ENCODE measurements at places on chromosomes 1 and 21. TPM values are rescaled to one million over a fixed set of nuclear protein-coding genes. Genes with fewer than 3 reads are reported as not detected.

GRCh38 chr1:184082541-184083415, 31.2 kb downstream of the TSEN15 start:
- H3K36me3 ChIP-seq: no peaks in the 10 kb centered on the region
- DNase-seq: no peak
- H3K27ac ChIP-seq: no peak overlapping the region
- no peak overlapping the region for H3K4me3 ChIP-seq
- H3K4me1 ChIP-seq: no peaks in the 10 kb centered on the region

- no peaks in the 10 kb centered on the region for H3K27me3 ChIP-seq
- H3K4me1 ChIP-seq: no peaks in the 10 kb centered on the region
- H3K4me3 ChIP-seq: peak overlapping the region; percentile 16
- no peaks in the 10 kb centered on the region for H3K36me3 ChIP-seq
These were observed 395.5 kb downstream of the USP25 start for GRCh38 chr21:16125274-16125673.

DNA sequence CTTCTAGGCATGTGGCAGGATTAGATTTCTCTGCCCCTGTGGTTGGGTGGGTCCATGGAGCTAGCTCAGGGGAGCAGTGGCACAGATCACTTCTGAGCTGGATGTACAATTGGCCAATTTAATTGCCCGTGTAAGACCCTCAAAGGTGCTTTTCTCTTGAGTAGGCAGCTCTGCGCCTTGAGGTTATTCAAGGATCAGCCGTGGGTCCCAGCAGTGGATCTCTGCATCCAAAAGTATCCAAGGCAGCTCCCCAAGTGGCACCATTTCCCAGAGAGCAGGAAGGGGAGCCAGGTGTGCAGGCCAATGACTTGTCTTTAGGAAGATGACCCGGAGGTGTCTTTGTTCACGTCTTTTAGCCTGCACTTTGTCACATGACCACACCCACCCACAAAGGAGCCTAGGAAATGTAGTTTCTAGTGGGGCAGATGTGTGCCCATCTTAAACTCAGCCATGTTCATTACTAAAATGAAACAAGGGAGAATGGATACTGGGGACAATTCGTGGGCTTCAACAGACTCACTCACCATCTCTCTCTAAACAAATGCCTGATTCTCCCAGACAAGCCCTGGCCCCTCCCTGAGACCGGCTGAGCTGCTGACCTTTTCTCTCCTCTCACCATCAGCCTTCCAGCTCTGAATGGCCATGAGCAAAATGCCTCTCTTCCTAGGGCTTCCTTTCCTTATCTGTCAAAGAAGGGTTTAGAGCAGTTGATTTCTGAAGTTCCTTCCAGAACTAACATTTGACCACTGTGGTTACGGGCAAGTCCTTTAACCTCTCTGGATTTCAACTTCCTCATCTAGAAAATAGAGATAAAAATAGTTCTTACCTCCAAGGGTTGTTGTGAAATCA, 41.4 kb upstream of the TENT5C start:
- DNase-seq: no peak
- H3K4me3 ChIP-seq: no peak overlapping the region
- H3K27ac ChIP-seq: no peak overlapping the region
- H3K27me3 ChIP-seq: no peaks in the 10 kb centered on the region
- H3K36me3 ChIP-seq: no peaks in the 10 kb centered on the region

- H3K27ac ChIP-seq: no peak overlapping the region
- H3K27me3 ChIP-seq: no peaks in the 10 kb centered on the region
- H3K36me3 ChIP-seq: no peaks in the 10 kb centered on the region
- no peak for DNase-seq
- no peak overlapping the region for H3K4me3 ChIP-seq
These were observed 116.5 kb downstream of the C1orf21 start for GRCh38 chr1:184503221-184503749.

DNA sequence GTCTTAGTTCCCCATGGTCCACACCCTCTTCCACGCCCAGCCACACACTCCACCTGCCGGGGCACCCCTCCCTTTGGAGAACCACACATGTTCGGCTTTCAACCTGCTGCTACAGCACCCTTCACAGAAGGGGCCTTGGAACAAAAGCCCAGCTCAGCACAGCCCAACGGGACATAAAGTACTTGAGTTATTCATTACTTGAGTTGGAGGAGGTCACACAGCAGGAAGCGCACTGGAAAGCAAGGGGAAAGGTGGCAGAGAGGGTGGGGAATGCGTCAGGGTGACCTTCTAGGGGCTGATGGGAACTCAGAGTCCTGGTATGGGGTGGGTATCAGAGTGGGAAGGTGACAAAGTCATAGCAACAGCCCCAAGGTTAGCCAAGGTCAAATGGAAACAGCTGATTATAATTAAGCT, 3.0 kb upstream of the ATP1B1 start:
- no peaks in the 10 kb centered on the region for H3K36me3 ChIP-seq
- no peaks in the 10 kb centered on the region for H3K27me3 ChIP-seq
- H3K4me1 ChIP-seq: no peaks in the 10 kb centered on the region
- no peak for DNase-seq
- no peak overlapping the region for H3K4me3 ChIP-seq

- H3K4me3 ChIP-seq: no peak overlapping the region
- H3K36me3 ChIP-seq: no peaks in the 10 kb centered on the region
- no peaks in the 10 kb centered on the region for H3K4me1 ChIP-seq
- H3K27ac ChIP-seq: no peak overlapping the region
- DNase-seq: no peak
These were observed 32.2 kb downstream of the STUM start for GRCh38 chr1:226580625-226581270.

KAZN gene
- 56.4 TPM for total RNA-seq

- no peak overlapping the region for H3K27ac ChIP-seq
- peaks cover 13% of the 10 kb centered on the region for H3K4me1 ChIP-seq
- H3K4me3 ChIP-seq: no peak overlapping the region
- H3K36me3 ChIP-seq: no peaks in the 10 kb centered on the region
- H3K27me3 ChIP-seq: no peaks in the 10 kb centered on the region
These were observed 2.2 kb downstream of the WNT4 start for GRCh38 chr1:22140694-22141093.

GRCh38 chr1:95888941-95889390, 655.0 kb downstream of the RWDD3 start:
- H3K4me3 ChIP-seq: no peak overlapping the region
- H3K27ac ChIP-seq: no peak overlapping the region
- no peaks in the 10 kb centered on the region for H3K4me1 ChIP-seq

SPRR5 gene
- total RNA-seq: not detected

- no peak for DNase-seq
- H3K36me3 ChIP-seq: no peaks in the 10 kb centered on the region
- H3K4me3 ChIP-seq: no peak overlapping the region
These were observed 49.0 kb downstream of the MRPL37 start for GRCh38 chr1:54248966-54249365.

DNA sequence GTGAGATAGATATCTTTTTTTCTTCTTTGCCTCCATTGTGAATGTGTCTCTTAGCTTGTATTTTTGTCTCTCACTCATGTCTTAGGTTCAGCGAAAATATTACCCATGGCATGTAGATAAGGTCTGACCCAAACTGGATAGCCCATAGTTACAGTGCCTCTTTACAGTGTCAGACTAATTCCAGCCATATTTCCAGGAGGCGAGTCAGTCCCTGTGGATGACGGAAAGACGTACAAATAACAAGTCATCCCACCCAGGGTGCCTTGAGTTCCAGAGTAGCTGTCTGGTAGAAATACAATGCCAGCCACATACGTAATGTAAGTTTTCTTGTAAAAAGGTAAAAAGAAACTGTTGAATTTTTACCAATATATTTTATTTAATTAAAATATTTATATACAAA, 157.3 kb downstream of the ZNF281 start:
- H3K27ac ChIP-seq: no peak overlapping the region
- no peak for DNase-seq
- no peaks in the 10 kb centered on the region for H3K36me3 ChIP-seq
- H3K4me3 ChIP-seq: no peak overlapping the region
- no peaks in the 10 kb centered on the region for H3K27me3 ChIP-seq
- no peaks in the 10 kb centered on the region for H3K4me1 ChIP-seq

- H3K36me3 ChIP-seq: no peaks in the 10 kb centered on the region
- H3K4me3 ChIP-seq: peak overlapping the region; percentile 72
These were observed 2.2 kb downstream of the FAM78B start for GRCh38 chr1:166164646-166164994.

GRCh38 chr1:188128761-188129160, 1300.0 kb downstream of the PLA2G4A start:
- H3K4me3 ChIP-seq: no peak overlapping the region
- no peaks in the 10 kb centered on the region for H3K4me1 ChIP-seq
- no peaks in the 10 kb centered on the region for H3K36me3 ChIP-seq
- no peak for DNase-seq
- H3K27me3 ChIP-seq: no peaks in the 10 kb centered on the region

- no peaks in the 10 kb centered on the region for H3K27me3 ChIP-seq
- no peak for DNase-seq
- H3K4me1 ChIP-seq: peaks cover 2% of the 10 kb centered on the region
- H3K36me3 ChIP-seq: no peaks in the 10 kb centered on the region
These were observed 133.4 kb downstream of the DMRTB1 start for GRCh38 chr1:53592521-53592982.

- no peak overlapping the region for H3K4me3 ChIP-seq
- peaks cover 4% of the 10 kb centered on the region for H3K4me1 ChIP-seq
- no peaks in the 10 kb centered on the region for H3K27me3 ChIP-seq
- H3K36me3 ChIP-seq: peaks cover 2% of the 10 kb centered on the region
These were observed 59.9 kb downstream of the ZBTB17 start for GRCh38 chr1:15915991-15916390.

SLC37A1 gene
- total RNA-seq: 9.3 TPM

GRCh38 chr21:20538039-20538658, 460.1 kb upstream of the NCAM2 start:
- DNase-seq: no peak
- no peaks in the 10 kb centered on the region for H3K27me3 ChIP-seq
- H3K4me3 ChIP-seq: no peak overlapping the region
- no peak overlapping the region for H3K27ac ChIP-seq
- H3K4me1 ChIP-seq: no peaks in the 10 kb centered on the region

DNA sequence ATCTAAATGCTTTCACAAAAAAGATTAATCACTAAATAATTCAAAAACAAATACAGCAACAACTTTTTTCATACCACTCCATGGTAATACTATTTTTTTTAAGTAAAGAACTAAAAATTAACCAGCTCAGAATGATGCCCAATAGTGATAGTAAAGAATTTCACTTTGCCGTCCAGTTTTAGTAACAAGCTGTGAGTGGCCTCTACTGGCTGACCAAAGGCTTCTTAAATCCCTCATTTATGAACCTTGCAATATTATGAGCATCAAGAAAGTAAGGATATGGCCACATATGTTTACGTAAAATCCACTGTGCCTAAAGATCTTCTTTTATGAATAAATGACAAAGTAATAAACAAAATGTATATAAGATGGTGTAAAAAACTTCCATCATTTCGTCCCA, 108.6 kb downstream of the GPATCH2 start:
- DNase-seq: no peak
- H3K27me3 ChIP-seq: no peaks in the 10 kb centered on the region
- no peaks in the 10 kb centered on the region for H3K36me3 ChIP-seq
- no peak overlapping the region for H3K27ac ChIP-seq
- H3K4me1 ChIP-seq: no peaks in the 10 kb centered on the region

GRCh38 chr1:184424157-184424556, 37.3 kb downstream of the C1orf21 start:
- peaks cover 1% of the 10 kb centered on the region for H3K4me1 ChIP-seq
- H3K36me3 ChIP-seq: no peaks in the 10 kb centered on the region
- no peaks in the 10 kb centered on the region for H3K27me3 ChIP-seq
- H3K4me3 ChIP-seq: no peak overlapping the region

GRCh38 chr1:110523011-110523410, 4.0 kb upstream of the KCNA10 start:
- no peaks in the 10 kb centered on the region for H3K36me3 ChIP-seq
- DNase-seq: no peak
- no peaks in the 10 kb centered on the region for H3K4me1 ChIP-seq
- no peak overlapping the region for H3K27ac ChIP-seq
- H3K4me3 ChIP-seq: no peak overlapping the region

ZNF326 gene
- total RNA-seq: 17.1 TPM

GRCh38 chr1:237736372-237737029, 154.2 kb downstream of the ZP4 start:
- no peaks in the 10 kb centered on the region for H3K27me3 ChIP-seq
- DNase-seq: no peak
- no peaks in the 10 kb centered on the region for H3K36me3 ChIP-seq
- no peak overlapping the region for H3K27ac ChIP-seq
- H3K4me1 ChIP-seq: no peaks in the 10 kb centered on the region

DNA sequence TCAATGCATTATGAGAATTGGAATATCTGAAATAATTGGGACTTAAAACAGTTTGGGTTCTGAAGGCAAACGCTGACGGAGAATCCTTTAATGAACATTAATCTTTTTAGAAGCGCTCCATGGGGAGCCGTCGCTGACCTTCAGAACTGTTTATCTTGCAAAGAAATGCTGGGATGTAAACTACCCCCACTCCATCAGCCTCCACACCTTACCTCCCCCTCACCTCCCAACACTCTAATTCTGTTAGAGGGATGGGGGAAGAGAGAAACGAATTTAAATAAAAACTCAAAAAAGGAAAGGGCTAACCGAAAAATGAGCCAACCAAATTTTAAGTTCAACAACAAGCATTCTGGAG, 44.1 kb upstream of the DNAJC6 start:
- H3K4me1 ChIP-seq: peaks cover 3% of the 10 kb centered on the region
- no peak for DNase-seq
- peak overlapping the region; percentile 40 for H3K4me3 ChIP-seq
- no peak overlapping the region for H3K27ac ChIP-seq
- H3K27me3 ChIP-seq: no peaks in the 10 kb centered on the region
- H3K36me3 ChIP-seq: no peaks in the 10 kb centered on the region

- H3K36me3 ChIP-seq: no peaks in the 10 kb centered on the region
- no peak overlapping the region for H3K27ac ChIP-seq
- H3K4me3 ChIP-seq: peak overlapping the region; percentile 42
- no peak for DNase-seq
- H3K4me1 ChIP-seq: no peaks in the 10 kb centered on the region
These were observed 595.1 kb upstream of the ZP4 start for GRCh38 chr1:238485912-238486209.

- no peaks in the 10 kb centered on the region for H3K27me3 ChIP-seq
- no peaks in the 10 kb centered on the region for H3K36me3 ChIP-seq
- H3K4me3 ChIP-seq: no peak overlapping the region
- H3K4me1 ChIP-seq: no peaks in the 10 kb centered on the region
These were observed 33.0 kb downstream of the CDK18 start for GRCh38 chr1:205537386-205538018.

GRCh38 chr1:33758698-33759097, 105.2 kb upstream of the HMGB4 start:
- H3K4me3 ChIP-seq: no peak overlapping the region
- no peaks in the 10 kb centered on the region for H3K4me1 ChIP-seq
- no peaks in the 10 kb centered on the region for H3K36me3 ChIP-seq
- DNase-seq: no peak

DNA sequence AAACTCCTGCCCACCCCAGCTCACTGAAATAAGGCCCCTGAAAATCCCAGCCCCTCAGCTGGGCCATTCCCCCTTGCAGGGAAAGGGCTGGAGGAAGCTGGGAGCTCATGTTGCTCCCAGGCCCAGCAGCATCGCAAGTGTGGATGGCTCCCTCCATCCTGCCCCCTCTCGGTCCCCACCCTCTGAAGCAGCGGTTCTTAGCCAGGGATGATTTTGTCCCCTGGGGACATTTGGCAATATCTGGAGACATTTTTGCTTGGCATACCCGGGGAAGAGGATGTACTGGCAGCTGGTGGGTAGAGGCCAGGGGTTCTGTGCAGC, 56.8 kb downstream of the PSMG1 start:
- H3K27me3 ChIP-seq: no peaks in the 10 kb centered on the region
- H3K4me1 ChIP-seq: no peaks in the 10 kb centered on the region
- H3K4me3 ChIP-seq: no peak overlapping the region
- no peak for DNase-seq
